ENCODE measurements at places on chromosomes 2 and 18. TPM values are rescaled to one million over a fixed set of nuclear protein-coding genes. Genes with fewer than 3 reads are reported as not detected.

NTSR2 gene
- not detected for total RNA-seq

MYO1B gene
- total RNA-seq = 26.5 TPM

ATG9A gene
- 10.0 TPM for total RNA-seq

PLGLB2 gene
- 1.5 TPM for total RNA-seq

LYG2 gene
- total RNA-seq = not detected

AGXT gene
- 0.14 TPM for total RNA-seq

CFC1 gene
- total RNA-seq = 11.4 TPM

ALK gene
- total RNA-seq = 0.19 TPM

RAPGEF4 gene
- 2.0 TPM for total RNA-seq

CAPN13 gene
- 0.05 TPM for total RNA-seq

LONRF2 gene
- total RNA-seq = 0.24 TPM

PLCD4 gene
- 0.57 TPM for total RNA-seq

SRD5A2 gene
- total RNA-seq = 0.28 TPM

SLC30A3 gene
- total RNA-seq = 0.05 TPM

RIT2 gene
- total RNA-seq = not detected

ITPRIPL1 gene
- 7.7 TPM for total RNA-seq

MALT1 gene
- total RNA-seq = 40.0 TPM

TEX44 gene
- total RNA-seq = not detected

HOXD1 gene
- 0.09 TPM for total RNA-seq

MRPL19 gene
- 37.3 TPM for total RNA-seq

RIF1 gene
- total RNA-seq = 35.9 TPM

VSNL1 gene
- 0.47 TPM for total RNA-seq

CNGA3 gene
- 0.09 TPM for total RNA-seq

ADD2 gene
- total RNA-seq = 0.90 TPM

CAPN10 gene
- 34.1 TPM for total RNA-seq

MOGAT1 gene
- total RNA-seq = not detected

ABCA12 gene
- total RNA-seq = 0.14 TPM

LRRC30 gene
- 0.14 TPM for total RNA-seq

FOXD4L1 gene
- 0.24 TPM for total RNA-seq
